ENCODE measurements at places on chromosomes 2 and 18.

- DNase-seq, result no peak
Observed at GRCh38 chr2:70356941-70357683, 55.2 kb upstream of the FAM136A start.

- DNase-seq, result no peak
Observed at GRCh38 chr2:158890296-158890905, 78.0 kb upstream of the TANC1 start.

GRCh38 chr2:56014046-56014730, 90.6 kb upstream of the EFEMP1 start:
- no peak for DNase-seq

GRCh38 chr2:60980071-60980815, 37.3 kb upstream of the PEX13 start:
- DNase-seq, result no peak

DNA sequence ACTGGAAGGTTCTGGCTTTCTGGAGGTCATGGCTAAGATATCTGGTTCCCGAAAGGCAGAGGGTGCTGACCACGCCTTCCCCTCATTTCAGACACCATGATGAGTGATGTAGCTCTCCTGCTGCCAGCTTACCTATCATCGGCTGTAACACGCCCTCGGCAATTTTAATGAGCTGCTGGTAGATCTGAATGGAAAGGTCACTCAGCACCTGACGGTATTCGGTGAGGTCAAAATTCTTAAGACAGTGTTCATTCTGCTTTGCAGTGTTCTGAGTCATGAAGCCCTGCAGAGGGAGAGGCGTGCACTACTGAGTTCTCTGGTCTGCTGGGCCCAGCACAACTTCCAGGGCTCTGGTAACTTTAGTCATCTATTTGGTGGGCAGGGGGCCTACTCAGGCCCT, 25.7 kb upstream of the ACAA2 start:
- DNase-seq, result no peak

Measured in activated CD4-positive, alpha-beta T cell treated with anti-CD3 and anti-CD28 coated beads for 24 hours (primary cell).